C1 segment of cervical spinal cord (tissue), 14 donors: ENCODE measurements at places on chromosomes 12 and 14.

- DNase-seq = no peak
Measured at GRCh38 chr12:18868717-18869116, 130.8 kb downstream of the CAPZA3 start.

DNA sequence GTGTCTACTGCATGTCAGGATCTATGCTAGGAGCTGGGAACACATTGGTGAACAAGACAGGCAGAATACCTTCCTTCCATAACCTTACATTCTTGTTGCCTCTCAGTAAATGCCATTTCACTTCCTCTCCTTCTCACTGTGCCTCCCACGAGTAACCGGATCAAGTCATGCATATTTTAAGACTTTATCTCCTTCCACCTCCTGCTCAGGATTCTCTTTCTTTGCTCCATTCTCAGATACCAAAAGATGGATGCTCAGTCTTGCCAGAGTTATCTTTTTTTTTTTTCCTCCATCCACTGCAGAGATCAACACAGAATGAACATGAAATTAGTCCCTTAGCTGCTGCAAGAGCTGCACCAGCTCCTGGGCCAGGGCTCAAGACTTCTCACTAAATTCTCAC lies 20.0 kb upstream of the APPL2 start:
- no peak for DNase-seq

- DNase-seq = no peak
Measured at GRCh38 chr12:19529951-19530636, 90.8 kb downstream of the AEBP2 start.

GRCh38 chr14:57317248-57317833 lies 48.6 kb downstream of the AP5M1 start:
- DNase-seq = peak; percentile 1

DNA sequence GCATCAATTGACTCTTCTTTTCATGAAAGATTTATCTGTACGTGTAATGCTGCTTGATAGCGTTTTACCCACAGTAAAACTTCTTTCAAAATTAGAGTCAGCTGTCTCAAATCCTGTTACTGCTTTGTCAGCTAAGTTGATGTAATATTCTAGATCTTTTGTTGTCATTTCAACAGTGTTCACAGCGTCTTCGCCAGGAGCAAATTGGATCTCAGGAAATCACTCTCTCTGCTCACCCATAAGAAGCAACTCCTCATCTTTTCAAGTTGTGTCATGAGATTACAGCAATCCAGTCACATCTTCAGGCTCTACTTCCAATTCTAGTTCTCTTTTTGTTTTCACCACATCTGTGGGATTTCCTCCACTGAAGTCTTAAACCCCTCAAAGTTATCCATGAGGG lies 9.5 kb downstream of the PCNX1 start:
- DNase-seq = no peak

- no peak for DNase-seq
Measured at GRCh38 chr14:52081964-52082363, 13.1 kb upstream of the NID2 start.

- no peak for DNase-seq
Measured at GRCh38 chr12:121939186-121939585, 20.8 kb downstream of the CFAP251 start.

DNA sequence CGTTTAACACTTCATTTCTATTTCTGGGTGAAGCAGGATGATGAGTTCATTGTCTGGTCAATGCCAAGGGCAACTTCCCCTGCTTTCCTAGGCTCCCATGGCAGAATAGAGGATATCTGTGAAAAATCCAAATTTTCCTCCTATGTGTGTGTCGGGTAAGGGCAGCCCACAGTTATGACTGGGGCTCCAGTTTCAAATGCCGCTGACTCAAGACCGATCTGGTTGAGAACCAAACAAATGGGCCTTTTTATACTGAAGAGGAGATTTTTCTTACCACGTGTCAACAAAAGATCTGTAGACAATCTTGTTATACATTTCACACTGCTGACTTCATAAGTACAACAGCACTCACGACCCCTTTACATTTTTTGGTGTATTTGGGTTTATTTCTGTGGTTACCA lies 120.8 kb downstream of the CHST11 start:
- DNase-seq = no peak

DNA sequence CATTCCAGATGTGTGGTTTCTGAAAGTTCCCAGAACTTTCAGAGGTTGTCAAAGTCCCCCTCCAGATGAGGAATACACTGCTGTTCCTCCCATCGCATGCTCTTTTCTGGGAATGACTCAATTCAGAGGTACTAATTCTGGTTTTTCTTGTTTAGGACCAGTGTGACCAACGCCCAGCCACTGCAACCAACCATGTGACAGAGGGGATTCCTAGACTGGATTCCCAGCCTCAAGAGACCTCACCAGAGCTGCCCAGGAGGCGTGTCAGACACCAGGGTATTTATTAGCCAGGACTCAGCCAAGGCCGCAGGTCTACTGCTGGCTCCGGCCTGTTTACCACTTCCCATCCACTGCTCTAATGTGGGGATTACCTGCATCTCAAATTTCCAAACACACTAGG lies 24.2 kb downstream of the TRAFD1 start:
- DNase-seq = no peak

- no peak for DNase-seq
Measured at GRCh38 chr14:90750191-90750590, 66.0 kb downstream of the TTC7B start.

DNA sequence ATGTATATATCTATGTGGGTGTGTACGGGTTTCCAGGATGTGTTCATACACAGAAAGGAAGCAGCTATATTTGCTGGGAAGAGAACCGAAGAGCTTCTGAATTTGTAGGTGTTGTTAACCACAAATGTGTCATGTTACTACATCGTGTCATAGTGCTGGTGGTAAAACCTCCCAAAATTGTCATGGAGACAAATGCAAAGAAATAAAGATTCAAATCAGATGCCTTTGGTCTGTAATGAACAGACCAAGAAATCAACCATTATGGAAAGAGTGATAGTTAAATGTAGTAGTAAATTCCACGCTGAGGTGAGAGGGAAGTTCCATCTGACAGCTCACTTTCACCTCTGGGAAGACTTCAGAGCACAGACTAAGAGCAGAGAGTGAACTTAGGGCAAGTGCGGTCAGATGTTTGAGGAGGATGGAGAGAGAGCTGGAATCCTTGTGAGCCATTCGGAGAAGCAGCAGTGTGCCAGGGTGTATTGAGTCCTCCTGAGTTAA lies 487.5 kb downstream of the TMEM121 start:
- no peak for DNase-seq

- DNase-seq = no peak
Measured at GRCh38 chr12:119668324-119668841, 450 bp downstream of the PRKAB1 start.

DNA sequence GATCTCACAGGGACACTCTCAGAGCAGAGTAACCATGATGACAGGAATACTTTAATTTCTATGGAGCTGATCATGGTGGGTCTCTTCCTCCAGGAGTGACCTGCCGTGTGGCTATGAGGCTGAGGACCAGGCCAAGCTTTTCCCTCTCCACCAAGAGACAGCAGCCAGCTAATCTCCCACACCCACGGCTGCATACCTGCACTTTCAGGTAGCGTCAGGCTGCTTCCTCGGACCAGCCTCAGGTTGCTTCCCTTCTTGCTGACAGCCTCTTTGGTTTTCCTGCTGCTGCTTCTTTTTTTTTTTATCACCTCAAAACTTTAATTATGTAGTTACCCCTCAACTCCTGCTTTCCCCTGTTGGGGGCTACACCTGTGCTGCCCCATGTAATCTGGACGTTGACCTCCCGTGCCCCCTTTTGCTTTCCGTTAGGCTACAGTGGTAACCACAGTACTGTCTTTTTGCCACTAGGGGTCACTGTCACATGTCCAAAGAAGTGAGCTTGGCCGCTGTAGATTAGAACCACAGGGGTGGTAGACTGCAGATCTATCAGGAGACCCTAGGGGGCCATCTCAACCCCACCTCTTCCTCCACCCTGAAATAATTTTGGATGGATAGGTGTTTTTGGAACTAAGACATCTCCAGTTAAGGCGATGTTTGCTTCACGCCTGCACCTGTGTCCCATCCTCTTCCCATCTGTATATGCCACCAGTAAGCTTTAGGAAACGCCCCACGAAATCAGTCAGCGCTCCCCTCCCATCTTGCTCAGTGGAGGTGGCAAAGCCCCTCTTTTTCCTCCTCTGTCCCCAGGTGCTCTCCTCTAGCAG lies 7.8 kb upstream of the PIP4K2C start:
- DNase-seq = peak; percentile 54

DNA sequence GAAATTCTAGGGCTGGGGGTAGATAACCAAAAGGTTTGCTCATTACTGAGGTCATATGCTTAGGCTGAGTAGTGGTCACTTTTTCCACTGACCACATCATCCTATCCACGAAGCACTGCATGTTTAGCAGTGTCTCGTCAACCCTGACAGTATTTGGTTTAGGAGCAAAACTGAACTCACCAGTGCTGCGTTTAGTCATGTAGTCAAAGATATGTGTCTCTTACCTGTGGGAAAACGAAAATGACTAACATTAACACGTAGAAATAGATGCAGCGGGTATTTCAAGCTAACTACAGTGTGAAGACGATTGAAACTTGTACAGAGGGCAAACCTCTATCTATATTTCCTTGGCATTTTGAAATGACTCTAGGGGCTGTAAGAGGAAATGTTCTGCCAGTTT lies 34.6 kb downstream of the MTHFD1 start:
- no peak for DNase-seq

GRCh38 chr12:52020539-52021336 lies 14.0 kb downstream of the TAMALIN start:
- DNase-seq = no peak
